ENCODE measurements at places on chromosomes 12 and 14.
A peak's percentile ranks its signal among the peaks of the same experiment; 100 is the strongest.

- peak; percentile 71 for DNase-seq
These were observed 48.8 kb upstream of the PAPLN start for GRCh38 chr14:73188501-73188911.

GRCh38 chr12:77584860-77585259, 245.8 kb upstream of the NAV3 start:
- no peak for DNase-seq

DNA sequence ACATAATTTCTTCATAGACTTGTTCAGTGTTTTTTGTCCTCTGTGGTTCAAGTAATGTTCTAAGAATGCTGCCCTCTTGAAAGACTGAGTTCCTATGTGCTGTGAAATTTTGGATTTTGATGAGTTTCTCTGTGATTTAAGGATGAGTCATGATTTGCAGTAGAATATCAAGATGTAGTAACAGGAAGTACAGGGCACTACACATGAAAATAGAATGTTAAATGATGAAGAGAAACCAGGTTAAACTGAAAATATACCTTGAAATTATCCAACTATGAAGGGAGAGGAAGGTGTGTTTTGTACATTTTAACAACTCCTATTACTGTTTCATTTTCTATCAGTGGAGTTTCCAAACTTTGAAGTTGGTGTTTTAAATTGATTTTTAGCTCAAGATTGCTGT, 4.8 kb downstream of the ELK3 start:
- DNase-seq = peak; percentile 94

DNA sequence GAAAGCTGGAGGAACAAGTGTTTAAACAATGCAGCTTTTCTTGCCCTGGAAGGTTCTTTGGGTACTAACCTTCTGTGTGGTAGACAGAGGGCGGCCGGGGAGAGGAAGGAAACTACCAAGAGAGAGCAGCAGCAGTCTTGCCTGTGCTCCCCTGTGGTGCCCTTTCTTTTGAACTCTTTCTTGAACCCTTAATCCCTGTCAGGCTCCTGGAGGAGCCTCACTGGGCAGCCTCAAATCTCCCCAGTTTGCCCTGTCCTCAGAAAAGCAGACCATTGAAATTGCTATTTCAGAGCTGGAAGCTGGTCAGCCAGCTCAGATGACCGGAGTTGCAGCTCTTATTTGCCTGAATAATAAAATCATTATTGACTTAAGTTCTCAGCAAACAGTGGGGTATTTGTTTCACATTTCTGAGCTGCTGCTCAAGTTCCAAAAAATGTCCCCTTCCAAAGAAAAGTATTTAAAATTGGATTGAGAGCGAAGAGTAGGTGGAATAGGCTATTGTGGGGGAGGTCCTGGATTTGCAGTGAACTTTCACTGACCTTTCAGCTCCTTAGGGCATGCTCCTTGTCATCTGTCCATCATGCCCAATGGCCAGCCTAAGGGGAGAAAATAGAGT, 42.1 kb upstream of the RNASE3 start:
- no peak for DNase-seq

DNA sequence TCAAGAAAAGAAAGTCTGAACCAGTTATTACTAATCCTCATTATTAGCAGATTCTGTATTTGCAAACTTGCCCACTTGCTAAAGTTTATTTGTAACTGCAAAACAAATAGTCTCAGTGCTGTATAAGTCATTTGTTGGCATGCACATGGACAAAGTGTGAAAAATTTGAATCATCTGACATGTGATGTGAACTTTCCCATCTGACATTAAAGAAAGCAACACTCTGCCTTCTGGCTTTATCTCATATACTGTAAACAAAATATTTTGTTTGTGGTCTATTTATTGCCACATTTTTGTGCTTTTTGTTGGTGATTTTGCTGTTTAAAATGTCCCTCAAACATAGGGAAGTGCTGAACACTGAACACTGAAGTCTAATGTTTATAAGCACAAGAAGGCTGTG, 513.8 kb downstream of the RPL10L start:
- no peak for DNase-seq

DNA sequence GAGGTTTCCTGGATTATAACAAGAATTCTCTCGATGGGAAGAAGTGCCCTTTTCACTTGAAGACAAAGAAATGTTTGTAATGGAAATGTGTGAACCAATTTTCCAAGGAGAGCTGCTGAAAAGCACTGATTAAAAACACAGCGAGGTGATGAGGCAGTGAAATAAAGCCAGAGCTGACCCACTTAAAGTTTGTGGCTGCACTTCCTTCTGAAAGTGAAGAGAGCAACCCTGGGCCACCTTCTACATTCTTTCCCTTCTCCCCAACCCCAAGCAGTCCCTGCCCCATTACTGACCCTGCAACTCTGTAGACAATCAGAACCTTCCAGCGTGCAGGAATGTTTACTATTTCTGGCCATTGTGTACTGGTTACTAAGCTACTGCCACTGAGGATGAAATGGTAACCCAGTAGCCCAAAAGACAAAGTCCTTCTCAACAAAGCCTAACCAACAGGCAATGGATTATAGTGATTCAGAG, 173.9 kb downstream of the TTC7B start:
- peak; percentile 51 for DNase-seq

- DNase-seq = no peak
These were observed 30.9 kb downstream of the SPPL3 start for GRCh38 chr12:120873226-120873625.

GRCh38 chr14:38366374-38366773, 110.5 kb upstream of the CLEC14A start:
- DNase-seq = no peak

- no peak for DNase-seq
These were observed 1115.8 kb upstream of the ATXN7L3B start for GRCh38 chr12:73421832-73422231.

- DNase-seq = no peak
These were observed 272.0 kb downstream of the SSPN start for GRCh38 chr12:26467351-26467750.

DNA sequence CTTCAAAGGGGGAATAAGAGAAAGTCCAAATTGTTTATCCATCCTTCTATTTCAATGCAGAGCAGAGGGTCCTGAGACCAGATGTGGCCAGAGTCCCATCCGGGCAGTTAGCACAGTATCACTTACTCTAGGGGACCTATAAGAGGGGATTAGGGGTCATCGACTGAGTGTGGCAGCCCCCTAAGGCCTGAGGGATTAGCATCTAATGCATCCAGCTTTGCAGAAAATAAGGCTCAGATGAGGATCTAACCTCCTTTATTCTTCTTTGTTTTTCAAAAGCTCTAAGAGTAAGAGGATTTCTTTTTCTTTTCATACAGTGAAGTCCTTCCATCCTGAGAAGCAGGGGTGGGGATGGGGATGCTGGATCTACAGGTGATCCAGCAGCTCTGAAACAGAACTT, 43.5 kb downstream of the NEUROD4 start:
- DNase-seq = no peak

DNA sequence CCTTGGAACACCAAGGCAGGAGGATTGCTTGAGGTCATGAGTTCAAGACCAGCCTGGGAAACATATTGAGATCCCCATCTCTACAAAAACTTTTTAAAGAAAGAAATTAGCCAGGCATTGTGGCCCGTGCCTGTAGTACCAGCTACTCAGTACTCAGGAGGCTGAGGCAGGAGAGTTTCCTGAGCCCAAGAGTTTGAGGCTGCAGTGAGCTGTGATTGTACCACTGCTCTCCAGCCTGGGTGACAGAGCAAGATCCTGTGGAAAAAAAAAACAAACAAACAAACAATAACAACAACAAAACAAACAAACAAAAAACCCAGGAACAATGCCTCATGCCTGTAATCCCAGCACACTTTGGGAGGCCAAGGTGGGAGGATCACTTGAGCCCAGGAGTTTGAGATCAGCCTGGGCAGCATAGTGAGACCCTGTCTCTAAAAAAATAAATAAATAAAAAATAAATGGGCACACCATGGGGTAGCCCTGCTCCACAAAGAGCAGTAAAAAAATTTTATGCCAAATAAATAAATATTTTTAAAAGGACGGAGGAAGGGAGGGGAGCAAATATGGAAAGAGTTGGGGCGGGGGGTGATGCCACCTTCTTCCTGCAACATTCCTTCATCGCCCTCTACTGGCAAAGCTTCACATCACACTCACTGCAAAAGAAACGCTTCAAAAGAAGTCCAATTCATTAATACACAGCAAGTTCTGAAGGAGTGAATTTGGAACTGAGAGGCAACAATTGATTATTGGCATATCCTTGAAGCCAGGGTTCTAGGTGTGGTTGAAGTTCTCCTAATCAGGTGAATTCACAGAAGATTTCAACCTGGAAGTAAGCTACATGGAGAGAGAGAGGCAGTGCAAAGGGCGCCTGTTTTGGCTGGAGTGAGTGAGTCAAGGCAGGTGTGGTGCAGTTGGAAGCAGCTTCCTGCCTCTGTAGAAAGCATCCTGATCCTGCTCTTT, 8.8 kb upstream of the GNPTAB start:
- DNase-seq = peak; percentile 51

DNA sequence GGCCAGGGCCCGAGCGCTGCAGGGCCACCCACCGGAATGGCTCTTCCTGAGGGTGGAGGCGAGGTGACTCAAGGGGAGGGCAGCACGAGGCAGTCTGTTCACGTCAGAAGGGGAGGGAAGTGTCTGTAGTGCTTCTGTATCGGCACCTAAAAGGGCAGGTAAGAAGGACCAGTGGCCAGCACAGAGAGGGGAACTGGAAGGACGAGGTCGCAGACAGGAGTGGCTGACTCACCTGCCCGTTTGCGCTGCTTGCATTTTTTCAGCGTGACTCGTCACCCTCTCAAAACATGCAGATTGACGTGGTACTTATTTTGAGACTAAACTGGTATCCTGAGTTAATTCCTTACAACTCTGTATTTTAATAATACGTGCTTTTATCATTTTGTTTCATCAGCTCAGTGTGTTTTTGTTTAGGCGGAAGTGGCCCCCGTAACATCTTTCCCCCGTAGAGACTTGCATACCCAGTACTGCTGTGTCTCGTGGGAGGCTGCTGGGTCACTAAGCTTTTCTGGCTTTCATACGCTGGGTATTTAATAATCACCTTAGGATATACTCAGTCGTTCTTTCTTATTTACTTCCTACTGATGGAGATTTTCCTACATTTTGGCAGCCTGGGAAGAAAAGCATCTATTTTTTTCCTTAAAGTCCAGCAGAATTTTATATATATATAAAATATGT, 26.4 kb downstream of the SFSWAP start:
- peak; percentile 61 for DNase-seq

DNA sequence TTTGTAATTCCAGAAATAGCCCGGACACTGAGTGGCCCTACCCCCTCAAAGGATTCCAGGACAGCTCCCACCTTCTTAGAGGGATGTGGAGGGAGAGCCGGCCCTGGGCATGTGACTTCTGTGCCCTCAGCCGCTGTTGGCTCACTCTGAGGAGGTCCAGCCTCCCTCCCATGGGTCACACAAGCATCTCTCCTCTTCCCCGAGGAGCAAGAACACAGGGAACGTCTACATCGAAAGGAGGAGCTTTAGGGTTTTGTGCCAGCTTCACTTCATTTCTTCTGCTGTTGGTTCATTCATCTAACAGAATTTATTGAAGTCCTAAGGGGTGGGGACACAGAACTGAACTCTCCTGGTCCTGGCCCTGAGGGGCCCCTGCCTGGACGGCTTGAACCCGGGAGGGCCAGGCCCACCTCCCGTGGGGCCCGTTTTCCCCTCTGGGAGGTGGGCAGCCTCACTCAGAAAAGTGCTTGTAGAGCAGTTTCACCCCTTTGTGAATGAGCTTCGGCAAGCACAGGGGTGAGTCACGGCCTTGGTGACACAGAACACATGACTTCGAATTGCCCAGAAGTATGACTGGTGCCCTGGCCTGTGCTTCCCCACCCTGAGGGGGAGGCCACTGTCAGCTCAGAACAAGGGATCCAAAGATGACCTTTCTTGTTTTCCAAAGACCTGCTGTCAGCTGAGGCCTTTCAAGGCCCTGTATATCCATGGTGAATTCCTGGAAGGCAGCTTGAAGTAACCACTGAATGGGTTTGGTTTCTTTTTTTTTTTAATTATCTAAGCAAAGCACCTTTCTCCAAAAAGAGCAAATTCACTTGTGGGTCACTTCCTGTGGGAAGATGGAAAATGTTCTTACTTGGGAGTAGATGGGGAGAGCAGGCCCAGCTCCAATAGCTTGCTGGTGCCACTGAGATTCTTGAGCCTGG, 39.2 kb downstream of the NFKBIA start:
- peak; percentile 78 for DNase-seq

DNA sequence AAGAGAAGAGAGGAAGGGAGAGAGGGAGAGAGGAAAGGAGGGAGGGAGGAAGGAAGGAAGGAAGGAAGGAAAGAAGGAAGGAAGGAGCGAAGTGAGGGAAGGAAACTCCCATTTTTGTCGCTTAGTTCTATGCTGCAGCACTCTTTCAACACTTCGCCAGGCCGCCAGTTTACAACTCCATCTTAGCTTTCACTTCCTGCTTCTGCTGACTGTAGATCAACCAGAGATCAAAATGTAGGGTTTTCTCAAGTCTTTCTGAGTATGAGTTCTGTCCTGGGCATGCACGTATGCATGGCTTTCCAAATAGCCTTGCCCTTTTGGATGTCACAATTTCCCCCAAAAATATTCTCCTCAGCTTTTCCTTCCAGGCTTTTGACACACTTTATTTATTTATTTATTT, 723.4 kb downstream of the TRHDE start:
- no peak for DNase-seq

DNA sequence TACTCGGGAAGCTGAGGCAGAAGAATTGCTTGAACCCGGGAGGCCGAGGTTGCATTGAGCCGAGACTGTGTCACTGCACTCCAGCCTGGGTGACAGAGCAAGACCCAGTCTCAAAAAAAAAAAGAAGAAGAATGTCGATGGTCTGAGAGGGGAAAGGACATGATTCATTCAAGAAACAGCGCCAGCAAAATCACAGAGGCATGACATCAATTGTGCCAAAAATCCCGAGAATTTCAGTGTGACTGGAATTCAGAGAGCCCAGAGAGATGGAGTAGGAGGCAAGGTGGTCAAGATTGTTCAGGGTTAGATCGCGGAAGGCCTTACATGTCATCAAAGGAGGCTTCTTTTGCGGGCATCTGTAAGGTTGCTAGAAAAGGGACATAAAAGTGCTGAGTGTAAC, 483.3 kb downstream of the VRK1 start:
- no peak for DNase-seq

DNA sequence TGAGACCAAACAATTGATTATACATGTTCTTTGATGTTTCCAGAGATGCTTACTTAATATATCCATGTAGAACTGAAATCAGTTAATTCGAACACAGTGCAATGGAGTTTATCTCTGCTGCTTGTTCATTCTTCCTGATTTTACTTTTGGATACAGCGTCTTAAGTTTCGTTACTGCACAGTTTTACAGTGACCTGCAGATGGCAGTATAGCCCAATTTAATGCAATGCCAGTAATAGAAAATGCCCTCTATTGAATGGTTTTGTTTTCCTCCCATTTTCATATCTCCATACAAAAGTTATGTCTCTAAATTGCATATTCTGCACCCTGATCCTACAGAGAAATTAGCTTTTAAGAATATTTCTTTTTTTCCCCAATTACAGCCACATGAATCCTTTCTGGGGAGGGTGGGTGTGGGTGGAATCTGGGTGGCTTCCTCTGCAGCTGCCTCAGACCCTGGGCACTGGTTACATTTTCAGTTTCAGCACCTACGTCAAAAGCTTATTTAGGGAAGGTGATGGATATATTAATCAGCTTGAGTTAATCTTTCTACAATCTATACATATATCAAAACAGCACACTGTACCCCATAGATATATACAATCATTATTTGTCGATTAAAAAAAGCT, 101.1 kb upstream of the DCD start:
- peak; percentile 36 for DNase-seq

All from amniotic epithelial cell (primary cell).